ENCODE measurements at places on chromosomes 6 and 20.

GRCh38 chr6:116307001-116307400 is 27.3 kb upstream of the TSPYL1 start:
- no peak for DNase-seq

GRCh38 chr6:47700053-47700452 is 1.7 kb downstream of the ADGRF4 start:
- DNase-seq = peak; percentile 71

DNA sequence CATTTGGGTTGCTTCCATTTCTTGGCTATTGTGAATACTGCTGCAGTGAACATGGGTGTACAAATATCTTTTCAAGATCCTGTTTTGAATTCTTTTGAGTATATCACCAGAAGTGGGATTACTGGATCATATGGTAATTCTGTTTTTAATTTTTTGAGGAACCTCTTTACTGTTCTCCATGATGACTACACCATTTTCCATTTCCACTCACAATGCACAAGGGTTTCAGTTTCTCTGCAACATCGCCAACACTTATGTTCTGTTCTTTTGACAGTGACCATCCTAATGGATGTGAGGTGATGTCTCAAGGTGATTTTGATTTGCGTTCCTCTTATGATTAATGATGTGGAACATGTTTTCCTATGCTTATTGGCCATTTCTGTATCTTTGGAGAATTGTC is 214.4 kb upstream of the ZFP64 start:
- DNase-seq = no peak

GRCh38 chr20:63746751-63747315 is 7.3 kb downstream of the SLC2A4RG start:
- DNase-seq = no peak

GRCh38 chr6:36753671-36754405 is 56.2 kb downstream of the RAB44 start:
- peak; percentile 88 for DNase-seq

- DNase-seq = peak; percentile 10
Observed at GRCh38 chr6:96940322-96940721, 15.8 kb downstream of the KLHL32 start.

DNA sequence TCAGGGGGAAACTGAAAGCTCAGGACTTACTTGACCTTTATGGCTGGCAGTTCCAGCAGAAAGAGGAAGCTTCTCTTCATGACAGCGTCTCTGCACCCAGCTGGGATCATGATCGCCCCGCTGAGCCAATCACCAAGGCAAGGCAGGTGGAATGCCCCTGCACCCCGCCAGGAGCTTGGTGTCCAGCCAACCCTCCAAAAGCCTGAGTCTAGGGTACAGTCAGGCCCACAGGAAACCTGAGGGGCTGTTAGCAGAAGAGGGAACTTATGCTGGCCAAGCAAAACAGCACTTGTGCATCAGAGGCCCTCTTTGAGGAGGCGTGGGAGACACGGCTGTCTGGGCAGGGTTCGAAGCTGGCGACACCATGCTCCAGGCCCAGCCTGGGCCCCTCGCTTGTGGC is 188.3 kb upstream of the GMDS start:
- DNase-seq = no peak

DNA sequence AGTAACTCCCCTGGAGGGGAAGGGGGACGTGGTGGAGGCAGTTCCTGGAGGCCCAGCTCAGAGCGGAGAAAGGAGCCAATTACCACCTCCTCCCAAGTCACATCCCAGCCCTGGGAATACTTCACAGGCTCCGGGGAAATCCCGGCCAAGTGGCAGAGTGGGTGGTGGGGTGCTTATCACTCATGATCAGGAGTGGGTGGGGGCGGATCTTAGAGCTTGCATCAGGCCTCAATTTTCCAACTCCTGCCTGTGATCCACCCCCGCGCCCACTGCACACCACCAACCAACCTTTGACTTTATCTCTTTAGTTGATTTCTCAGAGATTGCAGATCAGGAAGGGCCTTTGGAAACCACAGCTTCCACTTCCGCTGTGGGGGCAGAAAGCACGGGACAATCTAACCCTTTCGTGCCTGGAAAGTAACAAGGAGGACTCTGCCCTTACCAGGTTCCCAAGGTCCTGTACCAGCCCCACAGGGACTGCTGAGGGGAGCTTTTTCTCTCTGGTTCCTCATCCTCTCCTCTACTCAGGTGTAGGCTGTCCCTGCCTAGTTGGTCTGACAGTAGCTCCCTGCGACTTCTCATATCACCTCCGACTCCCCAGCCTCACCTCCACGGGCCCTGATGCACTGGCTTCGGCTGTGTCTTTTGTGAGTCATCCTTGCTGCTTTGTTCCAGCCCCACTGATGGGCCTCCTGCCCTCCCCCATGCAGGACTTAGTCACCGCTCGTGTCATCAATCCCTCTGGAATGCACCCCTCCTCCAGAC is 24.9 kb upstream of the IER3 start:
- DNase-seq = peak; percentile 99

DNA sequence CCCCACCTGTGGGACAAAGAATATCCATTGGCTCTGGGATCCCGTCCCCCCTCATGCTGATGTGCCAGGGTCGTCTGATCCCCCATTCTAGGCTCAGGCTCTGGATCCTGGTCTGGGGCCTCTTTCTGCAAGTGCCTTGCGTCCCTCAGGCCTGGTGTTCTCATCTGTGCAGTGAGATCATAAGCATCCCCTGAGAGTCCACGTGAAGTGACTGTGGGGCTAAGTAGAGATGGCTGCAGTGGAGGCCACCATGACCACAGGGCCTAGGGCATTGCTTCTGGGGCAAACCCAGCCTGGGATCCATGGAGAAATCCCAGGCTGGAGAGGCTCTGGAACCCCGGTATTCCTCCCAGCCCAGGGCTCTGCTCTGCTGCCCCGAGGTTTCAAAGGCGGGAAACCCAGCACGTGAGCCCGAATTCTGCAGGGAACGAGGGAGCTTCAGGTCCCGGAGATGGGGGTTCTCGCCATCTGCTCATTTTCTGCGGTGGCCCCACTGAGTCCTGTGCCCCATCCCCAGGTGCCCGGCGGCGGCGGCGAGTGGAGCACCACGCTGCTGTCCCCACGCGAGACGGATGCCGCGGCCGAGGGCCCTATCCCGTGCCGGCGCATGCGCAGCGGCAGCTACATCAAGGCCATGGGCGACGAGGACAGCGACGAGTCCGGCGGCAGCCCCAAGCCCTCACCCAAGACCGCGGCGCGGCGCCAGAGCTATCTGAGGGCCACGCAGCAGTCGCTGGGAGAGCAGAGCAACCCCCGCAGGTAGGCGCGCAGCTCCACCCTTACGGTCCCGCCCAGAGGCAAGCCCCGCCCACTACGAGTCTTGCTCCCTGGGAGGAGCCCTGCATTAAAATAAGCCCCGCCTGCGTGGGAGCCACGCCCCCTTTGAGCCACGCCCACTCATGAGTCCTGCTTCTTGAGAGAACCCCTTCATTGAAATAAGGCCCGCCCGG is 105.5 kb upstream of the MYL9 start:
- DNase-seq = peak; percentile 64

DNA sequence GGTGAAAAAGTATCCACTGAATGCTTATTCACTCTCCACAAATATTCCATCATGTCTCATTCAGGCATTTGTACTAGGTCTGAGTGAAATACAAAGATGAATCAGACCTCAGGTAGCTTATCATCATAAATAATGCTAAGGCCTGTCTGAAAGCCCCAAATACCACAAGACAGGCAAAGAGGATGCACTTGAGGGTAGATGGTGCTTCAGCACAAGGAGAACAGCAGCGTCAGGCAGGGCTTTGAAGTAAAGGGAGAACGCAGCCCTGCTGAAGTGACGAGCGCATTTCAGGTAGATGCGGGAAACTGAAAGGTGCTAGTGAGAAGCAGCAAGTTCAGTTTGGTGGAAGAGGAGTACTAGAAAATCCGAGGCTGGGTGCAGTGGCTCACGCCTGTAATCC is 38.7 kb downstream of the MAP3K5 start:
- no peak for DNase-seq

GRCh38 chr6:125363039-125363823 is 61.5 kb upstream of the HDDC2 start:
- DNase-seq = peak; percentile 46

GRCh38 chr6:31356216-31356945 is 598 bp downstream of the HLA-B start:
- DNase-seq = peak; percentile 38

DNA sequence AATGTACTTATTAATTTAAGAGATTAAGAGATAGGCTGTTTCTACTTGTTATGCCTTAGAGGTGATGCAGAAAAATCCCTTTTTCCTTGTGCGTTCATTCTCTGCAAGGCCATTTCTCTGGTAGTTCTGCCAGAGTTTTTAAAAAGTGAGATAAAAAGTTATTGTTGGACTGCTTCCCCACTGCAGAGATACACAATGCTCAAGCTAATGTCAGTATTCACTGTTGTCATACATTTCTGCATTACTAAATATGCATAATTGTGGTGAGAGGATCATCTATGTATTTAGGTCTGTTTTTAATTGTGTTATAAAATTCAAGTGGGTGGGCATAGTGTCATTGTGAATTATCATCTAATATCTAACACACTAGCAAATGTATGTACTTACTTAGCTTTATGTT is 600.4 kb downstream of the HTR1B start:
- no peak for DNase-seq

DNA sequence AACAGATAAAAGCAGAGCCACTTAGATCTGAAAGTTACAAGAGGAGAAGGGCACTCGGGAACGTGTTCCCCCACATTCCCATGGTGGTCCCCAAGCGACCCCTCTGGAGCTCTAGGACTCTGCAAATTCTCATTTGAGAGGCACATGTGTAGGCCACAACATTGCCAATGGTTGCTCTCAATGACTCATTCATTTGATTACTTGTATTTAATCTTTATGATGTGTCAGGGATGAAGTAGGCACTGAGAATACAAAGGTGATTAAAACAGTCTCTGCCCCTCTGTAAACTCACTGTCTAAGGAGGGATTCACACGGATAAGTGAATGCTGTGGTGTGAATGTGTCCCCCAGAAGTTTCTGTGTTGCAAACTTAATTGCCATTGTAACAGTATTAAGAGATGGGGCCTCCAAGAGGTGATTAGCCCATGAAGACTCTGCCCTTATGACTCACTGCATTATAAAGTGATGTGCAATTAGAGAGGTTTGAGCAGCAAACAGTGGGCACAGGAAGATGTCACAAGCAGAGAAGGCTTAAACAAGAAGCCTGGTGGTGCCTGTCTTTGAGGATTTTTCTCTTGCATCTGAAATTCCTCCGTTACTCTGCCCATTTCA is 34.0 kb upstream of the TRAM2 start:
- DNase-seq = peak; percentile 86

- peak; percentile 42 for DNase-seq
Observed at GRCh38 chr6:76861403-76861802, 601.9 kb downstream of the HTR1B start.

DNA sequence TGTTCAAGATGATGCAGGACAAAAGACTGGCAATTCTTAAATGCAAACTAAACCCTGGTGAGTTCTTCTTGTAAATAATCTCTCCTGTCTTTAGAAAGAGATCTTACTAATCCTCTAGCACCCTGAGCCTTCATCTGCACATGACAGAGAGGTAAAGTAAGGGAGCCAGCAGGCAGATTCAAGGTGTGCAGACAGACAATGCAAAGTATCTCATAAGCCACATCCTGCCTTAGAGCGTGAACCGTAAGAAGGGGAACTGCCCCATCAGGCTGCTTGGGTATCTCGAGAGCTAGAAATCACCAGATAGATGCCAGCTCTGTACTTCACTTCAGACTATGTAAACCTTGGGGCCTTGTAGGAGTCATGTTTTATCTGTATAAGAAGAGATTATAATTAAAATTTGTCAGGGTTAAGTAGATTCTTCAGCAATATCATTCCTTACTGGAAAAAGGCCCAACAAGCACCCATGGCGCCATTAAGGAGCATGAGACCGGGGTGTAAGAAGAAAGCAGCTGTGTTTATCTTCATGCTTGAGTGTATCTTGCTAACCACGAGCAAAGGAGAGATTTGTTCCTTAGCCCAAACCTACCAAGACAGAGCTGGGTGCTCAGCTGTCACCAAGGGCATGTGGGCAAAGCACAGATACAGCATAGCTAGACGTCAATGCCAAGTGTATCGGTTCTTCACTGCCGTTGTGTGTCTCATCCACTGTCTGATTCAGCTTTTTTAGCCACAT is 24.4 kb downstream of the CNR1 start:
- DNase-seq = no peak

DNA sequence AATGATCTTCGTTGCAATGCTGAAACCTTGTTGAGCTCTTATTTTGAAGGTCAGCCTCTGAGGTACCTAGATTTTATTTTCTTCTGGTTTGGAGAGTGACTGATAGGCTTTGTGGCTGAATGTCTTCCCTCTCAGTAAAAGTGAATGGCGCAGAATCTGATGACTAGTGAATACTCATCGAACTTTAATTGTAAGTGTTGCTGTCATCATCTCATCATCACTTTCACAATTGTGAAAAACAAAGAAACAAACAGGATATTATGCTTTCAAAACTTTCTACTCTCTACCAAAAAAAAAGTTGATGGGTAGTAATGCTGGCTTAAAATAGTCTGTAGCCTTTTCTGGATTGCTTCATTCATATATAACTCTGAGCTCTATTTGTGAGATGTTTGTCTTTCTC is 239.5 kb upstream of the RAB32 start:
- no peak for DNase-seq

DNA sequence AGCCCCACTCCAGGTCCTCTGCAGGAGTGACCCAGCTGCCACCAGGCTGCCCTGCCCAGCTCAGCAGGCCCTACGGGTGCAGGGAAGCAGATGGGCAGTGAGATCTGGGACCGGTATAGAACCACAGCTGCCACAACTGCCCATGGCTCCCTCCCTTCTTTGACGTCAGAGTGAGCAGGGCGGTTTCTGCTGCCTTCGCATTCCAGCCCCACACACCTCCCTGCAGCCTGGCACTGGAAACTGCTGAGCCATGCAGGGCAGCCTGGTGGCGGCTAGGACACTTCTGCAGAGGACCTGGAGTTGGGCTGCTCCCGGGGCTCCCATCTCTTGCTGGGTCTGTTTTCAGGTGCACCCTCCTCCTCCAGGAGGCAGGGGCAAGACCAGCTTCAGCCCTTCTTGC is 101.6 kb upstream of the CD93 start:
- DNase-seq = no peak

GRCh38 chr20:63441136-63442099 is 31.0 kb downstream of the KCNQ2 start:
- DNase-seq = no peak

DNA sequence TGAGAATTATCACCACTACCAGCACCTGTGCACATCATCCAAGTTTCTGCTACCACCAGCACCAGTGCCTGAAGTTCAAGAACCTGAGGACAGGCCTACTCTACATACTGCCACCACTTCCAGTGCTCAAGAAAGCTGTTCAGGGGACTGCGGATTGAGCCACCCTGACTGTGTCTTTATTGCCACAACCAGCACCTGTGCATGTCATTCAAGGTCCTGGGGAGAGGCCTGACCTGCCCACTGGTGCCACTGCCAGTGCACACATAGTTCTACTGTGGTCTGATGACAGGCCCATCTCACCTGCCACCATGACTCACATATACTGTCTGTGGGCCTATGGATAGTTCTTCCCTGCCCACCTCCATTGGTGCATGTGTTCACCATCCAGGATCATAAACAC is 559.4 kb downstream of the COL12A1 start:
- DNase-seq = no peak
